AG04449 (cell line): ENCODE measurements at places on chromosomes 3 and 15.

- peak; percentile 98 for DNase-seq
Measured at GRCh38 chr15:34810443-34811129, 15.2 kb upstream of the ACTC1 start.

- no peak for DNase-seq
Measured at GRCh38 chr3:12952343-12953200, 111.2 kb upstream of the RPL32 start.

DNA sequence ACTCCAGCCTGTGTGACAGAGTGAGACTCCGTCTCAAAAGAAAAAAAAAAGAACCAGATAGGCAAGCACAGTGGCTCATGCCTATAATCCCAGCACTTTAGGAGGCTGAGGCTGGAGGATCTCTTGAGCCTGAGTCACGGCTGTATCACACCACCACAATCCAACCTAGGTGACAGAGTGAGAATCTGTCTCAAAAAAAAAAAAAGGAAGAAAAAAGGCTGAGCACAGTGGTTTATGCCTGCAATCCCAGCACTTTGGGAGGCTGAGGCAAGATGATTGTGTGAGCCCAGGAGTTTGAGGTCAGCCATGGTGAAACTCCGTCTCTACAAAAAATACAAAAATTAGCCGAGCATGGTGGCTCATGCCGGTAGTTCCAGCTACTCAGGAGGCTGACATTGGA is 5.6 kb upstream of the NICN1 start:
- no peak for DNase-seq

DNA sequence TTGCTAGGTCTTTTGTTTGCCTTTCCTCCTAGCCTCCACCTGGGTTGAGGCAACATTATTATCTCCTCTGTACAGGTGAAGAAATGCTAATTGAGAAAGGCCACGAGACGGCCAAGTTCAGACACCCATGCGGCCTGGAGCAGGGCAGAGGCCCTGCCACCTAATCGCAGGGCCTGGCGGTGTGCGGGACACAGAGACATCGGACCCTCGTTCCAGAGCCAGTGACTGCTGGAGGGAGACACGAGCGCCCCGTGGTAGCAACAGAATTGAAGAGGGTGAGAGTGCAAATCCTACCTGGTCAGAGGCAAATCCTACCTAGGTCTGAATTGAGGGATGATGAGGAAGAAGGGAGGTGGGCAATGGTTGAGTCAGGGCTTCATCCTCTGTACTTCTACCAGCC is 113.8 kb upstream of the MEF2A start:
- no peak for DNase-seq

DNA sequence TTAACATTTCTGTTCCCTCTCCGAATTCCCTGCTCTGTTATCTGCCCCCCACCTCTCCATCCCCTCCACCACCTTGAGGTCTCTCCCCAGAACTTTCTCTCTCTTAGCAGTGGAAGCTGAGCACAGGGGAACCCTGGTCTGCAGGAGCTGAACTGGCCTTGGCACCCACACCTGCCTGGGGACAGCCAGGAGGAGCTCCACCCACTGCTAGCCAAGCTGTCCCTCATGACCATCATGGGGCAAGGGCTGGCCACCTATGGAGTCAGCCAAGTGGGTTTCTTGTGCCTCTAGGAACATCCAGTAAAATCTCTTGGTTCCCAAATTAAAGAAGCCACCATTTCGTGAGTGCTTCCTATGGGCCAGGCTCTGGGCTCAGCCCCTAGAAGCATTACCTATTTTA is 276.4 kb upstream of the TLE3 start:
- no peak for DNase-seq

DNA sequence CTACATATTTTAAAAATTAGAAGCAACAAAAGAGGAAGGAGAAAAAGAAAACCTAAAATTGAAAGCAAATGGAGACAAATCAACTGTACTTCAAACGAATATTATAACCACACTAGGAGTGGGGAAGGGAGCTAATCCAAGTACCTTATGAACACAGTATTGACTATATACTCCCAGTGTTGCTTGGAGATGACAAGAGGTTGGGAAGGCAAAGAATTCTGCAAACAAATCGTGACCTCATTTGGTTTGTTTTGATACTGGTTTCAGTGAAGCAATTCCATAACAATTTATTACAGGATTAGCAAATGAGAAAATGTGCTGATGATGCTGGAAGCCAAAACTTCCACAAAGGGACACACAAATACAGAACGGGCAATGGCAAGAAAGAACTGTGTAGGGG is 268.1 kb downstream of the ULK4 start:
- DNase-seq = no peak

- DNase-seq = no peak
Measured at GRCh38 chr15:48596841-48597240, 48.7 kb downstream of the FBN1 start.

GRCh38 chr3:54322354-54322753 is 200.0 kb downstream of the CACNA2D3 start:
- DNase-seq = no peak

- DNase-seq = no peak
Measured at GRCh38 chr15:97459771-97460170, 500.7 kb upstream of the ARRDC4 start.

DNA sequence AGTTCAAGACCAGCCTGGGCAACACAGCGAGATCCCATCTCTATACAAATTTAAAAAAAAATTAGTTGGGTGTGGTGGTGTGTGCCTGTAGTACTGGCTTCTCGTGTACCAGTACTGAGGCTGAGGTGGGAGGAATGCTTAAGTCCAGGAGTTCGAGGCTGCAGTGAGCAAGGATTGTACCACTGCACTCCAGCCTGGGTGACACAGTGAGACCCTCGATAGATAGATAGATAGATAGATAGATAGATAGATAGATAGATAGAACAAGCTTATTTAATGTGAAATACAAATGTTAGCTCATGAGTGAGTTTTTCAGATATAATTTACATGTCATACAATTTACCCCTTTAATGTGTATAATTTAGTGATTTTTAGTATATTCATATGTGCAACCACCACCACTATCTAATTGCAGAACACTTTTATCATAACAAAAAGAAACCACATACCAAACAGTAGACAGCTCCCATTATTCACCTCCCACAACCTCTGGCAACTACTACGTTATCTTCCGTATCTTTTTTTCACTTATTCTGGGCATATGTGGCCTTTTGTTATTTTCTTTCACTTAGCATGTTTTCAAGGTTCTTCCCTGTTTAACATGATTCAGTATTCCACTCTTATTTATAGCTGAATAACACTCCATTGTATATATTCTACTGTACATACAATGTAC is 13.1 kb upstream of the PRRT3 start:
- no peak for DNase-seq

DNA sequence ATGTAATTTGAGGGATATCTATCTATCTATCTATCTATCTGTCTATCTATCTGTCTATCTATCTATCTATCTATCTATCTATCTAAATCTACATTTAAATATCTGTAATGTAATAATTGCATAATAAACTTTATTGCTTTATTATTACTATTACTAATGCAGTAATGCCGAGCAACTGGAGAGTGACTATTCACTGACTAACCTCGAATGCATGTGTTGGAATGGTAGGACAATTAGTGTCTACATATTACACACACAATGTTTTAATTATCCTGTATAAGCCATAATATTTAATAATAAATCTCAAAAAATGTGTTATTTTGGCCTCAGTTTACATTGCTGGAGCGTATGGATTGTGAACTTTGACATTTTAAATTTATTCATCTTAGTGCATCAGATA is 25.2 kb upstream of the CNTN3 start:
- no peak for DNase-seq

DNA sequence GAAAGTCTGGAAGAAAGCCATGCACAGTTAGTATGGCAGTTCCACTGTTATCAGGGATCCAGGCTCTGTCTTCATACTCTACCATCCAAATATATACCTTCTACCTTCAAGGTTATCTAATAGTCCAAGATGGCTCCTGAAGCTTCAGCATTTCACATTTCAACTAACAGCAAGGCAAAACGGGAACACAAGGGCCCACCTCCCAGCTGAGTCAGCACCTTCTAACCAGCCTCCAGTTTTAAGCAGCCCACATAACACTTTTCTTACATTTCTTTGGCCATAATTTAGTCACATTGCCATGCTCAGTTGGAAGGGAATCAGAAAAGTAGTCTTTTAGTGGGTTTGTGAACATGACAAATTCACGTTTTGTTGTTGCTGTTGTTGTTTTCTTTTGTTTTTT is 15.4 kb upstream of the MSL2 start:
- DNase-seq = no peak

DNA sequence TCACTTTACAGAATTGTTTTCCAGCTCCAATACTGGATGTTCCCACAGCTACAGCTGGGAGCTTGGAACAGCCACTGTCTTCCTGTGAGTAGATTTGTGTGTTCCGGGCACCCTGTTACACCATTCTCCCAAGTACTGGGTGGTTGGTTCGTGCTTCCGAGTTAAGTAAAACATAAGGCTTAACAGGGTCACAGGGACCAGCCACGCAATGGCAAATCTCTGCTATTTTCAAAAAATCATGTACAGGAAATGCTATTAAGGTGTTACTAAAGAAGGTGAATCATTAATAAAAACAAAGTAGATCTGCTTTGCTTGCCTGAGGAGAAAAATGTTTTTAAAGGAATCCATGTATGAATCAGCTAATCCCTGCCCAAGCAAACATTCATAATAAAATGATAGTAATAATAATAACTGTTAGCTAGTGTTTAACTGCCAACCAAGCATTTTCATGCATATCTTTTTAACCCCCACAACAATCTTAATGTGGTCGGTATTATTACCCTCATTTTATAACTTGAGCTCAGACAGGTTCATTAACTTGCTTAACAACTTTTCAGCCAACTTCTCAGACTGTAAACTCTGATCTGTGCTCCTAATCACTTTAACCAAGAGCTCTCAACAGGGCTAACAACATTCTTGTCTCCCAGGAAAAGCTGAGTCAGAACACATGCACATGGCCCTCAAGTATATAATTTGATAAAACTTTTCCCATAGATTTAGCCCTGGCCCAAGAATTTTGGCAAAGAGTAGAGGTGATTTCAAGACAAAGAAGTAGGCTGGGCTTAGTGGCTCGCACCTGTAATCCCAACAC is 2.7 kb upstream of the C2CD4A start:
- DNase-seq = no peak

DNA sequence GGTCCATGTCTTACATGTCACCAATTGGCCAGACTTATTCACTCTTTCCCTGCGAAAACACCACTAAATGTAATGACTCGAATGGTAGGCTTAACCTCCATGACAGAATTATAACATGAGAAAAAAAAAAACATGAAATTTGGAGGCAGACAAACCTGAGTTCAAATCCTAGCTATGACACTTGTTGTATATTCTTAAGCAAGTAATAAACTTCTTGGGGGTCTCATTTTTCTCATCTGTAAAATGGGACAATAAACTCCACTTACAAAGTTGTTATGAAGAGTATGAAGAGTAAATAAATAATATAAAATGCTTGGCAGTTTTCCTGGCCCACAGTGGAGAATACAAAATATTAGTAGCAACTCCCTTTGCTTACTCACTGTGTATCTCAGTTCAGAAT is 11.4 kb upstream of the EIF1B start:
- DNase-seq = no peak

DNA sequence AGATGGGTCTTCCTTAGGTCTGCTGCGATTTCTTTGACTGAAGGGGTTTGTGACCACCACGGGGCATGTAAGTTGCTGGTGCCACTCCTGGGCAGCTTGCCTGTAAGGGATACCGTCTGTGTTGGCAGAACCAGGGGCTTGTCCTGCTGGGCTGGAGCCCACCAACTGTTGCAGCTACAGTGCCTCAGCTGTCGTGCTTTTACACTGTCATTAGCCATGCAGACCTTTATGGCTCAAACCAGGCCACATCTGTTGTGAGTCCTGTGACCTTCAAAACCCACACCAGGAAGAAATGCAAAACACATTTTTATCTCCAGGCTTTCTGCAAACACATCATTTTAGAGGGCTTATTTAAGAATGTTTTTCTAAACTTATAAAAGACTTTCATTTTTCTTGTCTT is 168.7 kb downstream of the PTPRG start:
- DNase-seq = no peak

GRCh38 chr3:196949285-196949619 is 6.9 kb upstream of the NCBP2 start:
- no peak for DNase-seq

DNA sequence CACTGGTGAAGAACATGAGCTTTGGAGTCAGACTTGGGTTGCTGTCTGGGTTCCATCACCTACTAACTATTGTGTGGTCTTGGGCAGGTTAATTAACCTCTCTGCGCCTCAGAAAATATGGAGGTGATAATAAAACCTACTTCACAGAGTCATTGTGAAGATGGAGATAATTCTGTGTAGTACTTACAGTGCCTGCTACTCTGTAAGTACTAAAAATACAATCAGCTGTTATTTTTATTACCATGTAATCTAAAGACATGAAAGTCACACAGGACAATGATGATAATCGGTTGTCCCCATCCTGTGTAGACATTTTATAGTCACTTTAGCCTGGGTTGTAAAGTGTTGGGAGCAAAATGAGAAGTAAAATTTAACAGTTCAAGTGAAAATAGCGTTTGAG is 334.1 kb downstream of the THSD4 start:
- no peak for DNase-seq

DNA sequence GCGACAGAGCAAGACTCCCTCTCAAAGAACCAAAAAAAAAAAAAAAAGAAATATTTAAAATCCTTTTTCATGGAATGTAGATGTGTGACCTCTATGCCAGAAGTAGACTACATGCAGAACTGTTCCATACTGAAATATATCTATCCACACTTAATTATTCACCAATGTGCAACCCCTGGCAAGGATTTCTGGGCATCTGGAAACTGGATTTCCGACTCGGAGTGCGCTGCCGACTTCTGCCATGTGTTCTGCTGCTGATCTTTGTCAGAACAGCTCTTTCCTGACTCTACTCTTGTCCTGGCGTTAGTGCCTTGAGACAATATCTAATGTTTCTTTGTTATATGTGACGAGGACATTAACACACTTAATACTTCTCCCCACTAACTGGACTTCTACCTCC is 11.7 kb downstream of the LIPH start:
- DNase-seq = no peak

- no peak for DNase-seq
Measured at GRCh38 chr15:99981191-99981647, 248.0 kb upstream of the LYSMD4 start.

DNA sequence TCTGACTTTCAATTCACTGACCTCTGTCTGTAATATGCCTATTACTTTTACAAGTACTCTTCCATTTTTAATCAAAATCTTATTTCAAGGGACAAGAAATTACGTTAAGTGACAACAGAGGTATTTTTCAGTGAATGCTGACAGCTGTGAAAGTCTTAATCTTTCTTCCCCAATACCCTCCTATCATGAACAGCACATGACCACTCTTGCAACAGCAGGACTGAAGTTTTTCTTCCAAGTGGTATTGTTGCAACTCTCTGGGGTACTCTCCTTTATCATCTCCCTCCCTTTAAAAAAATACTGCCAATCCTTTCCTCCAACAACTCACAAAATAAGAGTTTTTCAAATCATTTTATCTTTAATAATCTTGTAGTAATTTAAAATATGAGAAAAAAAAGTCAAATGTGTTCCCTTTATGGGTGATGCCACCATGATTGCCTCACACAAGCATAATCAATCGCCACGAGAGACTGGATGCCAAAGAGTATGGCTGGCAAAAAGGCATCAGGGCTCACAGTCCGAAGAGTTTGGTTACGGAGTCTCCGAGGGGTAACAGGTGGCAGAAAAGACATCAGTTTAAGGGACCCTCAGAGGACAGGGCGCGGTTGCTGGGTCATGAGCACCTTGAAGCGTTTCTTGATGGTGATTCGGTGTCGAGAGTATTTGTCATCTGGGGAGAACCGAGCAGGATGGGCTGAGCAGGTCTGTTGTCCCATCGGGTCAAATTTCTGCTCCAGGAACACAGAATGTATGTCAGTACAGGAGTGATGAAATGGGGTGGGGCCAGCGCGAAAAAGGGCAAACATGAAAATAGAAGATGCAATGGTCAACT is 1.3 kb downstream of the NOP10 start:
- DNase-seq = no peak

- no peak for DNase-seq
Measured at GRCh38 chr3:189372243-189372642, 200.5 kb downstream of the TPRG1 start.
